ENCODE measurements at places on chromosomes 2 and 18.

DNA sequence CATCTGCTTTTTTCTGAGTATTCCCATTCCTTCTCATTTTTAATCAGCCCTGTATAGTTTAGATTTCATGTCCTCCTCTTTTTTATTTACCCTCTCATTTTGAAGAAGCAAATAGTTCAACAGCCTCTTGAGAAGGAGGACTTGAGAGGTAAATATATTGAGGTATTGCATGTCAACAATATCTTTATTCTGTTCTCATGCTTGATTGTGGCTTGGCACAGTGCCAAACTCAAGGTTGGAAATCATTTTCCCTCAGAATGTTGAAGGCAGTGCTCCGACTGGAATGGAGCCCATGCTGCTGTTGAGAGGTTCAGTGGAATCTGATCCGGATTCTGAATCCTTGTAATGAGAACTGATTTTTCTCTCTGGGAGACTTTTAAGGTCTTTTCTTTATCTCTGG is 31.0 kb upstream of the GALNT3 start:
- DNase-seq = no peak

DNA sequence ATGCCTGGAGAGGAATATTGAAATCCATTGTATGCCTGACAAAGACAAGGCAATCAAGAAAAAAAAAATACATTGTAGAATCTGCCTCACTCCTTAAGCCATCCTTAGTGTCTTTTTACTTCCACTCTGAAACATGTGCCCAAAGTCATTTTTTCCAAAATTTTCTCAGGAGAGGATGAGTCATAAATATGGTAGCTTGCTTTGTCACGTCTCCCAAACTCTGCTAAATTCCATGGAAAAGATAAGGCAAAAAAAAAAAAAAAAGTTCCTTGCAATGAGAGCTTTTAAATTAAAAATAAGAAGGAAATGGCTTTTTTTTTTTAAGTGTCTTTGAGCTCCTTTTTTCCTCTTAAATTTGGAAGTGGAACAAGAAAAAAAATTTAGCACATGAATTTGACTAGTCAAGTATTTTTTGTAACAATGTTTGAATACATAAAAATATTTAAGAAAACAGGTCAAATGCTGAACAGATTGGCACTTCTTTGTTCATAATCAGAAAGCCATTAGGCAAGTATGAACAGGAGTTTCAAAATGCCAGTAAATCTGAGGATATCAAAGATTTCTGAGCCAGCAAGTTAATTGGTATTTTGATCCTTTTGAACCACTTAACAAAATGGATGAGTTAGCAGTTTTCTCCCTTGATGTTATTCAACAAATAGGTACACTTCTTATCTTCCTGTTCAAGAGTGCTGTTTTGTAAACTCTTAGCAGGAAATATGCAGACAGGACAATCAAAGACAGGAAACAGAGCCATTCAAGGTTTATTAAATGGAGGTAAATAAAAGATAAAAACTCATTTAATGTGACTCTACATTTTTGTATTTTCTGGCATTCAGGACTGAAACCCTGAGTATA is 247.3 kb upstream of the SP5 start:
- DNase-seq = peak; percentile 19

DNA sequence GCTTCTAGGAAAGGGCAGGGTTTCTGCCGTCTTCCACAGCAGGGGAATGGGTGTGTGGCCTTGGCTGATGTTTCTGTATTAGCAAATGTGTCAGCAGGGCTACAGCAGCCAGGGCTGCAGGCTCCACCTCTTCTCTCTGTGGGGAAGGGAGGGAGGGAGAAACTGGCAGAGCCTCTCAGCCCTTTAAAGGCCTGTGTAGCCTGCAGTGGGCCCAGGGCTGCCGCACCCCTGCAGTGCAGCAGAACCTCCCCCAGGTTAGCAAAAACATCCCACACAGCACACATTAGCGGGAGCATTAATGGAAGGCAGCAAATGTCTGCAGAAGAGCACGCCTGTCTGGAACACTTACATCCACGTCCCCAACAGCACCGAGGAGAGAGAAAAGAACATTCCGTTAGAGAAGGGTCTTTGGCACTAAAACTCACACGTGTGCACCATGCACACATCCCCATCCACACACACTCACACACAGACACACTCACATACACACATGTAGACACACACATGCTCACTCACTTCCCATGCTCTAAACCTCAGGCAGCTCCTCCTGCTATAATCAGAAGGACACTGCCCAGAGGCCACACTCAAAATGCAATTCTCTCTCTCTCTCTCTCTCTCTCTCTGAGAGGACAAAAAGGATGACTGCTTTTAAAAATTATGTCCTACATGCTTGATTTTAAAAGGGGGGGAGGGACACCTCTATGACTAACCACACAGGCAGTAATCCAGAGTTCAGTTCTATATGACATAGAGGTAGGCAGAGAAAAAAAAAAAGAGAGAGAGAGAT is 24.1 kb downstream of the MRPL35 start:
- DNase-seq = no peak

DNA sequence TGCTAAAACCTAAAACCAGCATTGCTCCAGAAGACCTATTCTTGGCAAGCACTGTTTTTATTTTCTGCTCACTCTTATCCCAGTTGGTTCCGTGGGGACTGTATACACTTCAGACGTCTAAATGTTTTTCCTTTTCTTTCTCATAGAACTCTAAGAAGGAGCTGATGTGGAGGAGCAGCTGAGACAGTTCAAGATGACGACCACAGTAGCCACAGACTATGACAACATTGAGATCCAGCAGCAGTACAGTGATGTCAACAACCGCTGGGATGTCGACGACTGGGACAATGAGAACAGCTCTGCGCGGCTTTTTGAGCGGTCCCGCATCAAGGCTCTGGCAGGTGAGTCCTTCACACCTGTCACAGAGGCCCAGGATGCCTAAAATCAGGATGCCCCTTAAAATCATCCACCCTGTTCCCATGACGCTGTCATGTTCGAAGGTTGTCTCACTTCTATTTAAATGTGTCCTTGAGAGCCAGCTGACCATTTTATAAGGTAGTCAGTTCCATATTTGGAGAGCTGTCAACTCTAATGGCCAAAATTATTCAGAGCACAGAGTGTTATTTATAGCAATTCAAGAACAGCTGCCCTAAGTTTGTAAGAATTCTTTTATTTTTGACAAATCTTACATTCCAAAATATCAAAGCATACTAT is 70.2 kb downstream of the SPTBN1 start:
- no peak for DNase-seq

GRCh38 chr2:201908901-201909300 is 102.6 kb downstream of the CDK15 start:
- DNase-seq = no peak

DNA sequence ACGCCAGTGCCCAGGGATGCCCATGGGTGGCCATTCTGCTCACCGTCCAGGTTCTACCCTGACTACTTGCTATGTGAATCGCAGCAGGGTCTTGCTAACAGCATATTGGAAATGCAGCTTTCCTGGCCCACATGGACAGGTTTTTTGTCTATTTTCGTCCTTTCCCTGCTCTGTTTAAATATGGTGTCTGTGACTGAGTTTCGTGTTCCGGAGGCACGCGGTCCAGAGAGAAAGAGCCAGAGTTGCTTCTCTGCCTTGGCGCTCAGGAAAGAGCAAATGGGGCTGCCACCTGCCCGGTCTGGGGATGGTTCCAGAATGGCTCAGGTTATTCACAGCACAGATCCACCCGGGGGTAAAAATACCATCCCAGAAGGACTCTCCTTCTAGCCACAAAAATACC is 456.2 kb downstream of the BCL11A start:
- no peak for DNase-seq

GRCh38 chr2:907706-908105 is 42.9 kb upstream of the SNTG2 start:
- no peak for DNase-seq

DNA sequence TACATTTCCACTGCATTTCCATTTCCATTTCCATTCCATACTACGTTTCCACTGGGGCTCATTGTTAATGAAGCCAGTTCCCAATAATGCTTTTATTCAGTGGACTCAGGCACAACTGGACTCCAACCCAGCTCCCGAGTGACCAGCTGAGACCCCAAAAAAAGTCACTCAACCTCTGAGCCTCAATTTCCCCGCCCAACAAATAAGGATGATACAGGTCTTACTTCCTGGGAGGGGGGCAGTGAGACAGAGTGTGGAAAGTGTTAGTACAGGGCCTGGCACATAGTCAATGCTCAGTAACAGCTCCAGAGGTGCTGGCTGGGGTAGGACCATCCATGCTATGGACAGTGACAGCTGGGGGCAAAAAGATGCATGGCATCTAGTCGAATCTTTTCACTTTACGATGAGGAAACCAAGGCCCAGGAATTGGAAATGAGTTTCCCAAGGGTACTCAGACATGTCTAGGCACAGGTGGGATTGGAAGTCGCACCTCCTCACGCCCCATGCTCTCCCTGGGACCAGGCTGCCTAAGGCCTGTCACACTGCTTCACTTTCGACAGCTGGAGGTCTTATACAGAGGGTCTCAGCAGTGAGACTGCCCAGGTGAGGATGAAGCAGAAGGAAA is 226.5 kb downstream of the ANAPC1 start:
- DNase-seq = no peak

DNA sequence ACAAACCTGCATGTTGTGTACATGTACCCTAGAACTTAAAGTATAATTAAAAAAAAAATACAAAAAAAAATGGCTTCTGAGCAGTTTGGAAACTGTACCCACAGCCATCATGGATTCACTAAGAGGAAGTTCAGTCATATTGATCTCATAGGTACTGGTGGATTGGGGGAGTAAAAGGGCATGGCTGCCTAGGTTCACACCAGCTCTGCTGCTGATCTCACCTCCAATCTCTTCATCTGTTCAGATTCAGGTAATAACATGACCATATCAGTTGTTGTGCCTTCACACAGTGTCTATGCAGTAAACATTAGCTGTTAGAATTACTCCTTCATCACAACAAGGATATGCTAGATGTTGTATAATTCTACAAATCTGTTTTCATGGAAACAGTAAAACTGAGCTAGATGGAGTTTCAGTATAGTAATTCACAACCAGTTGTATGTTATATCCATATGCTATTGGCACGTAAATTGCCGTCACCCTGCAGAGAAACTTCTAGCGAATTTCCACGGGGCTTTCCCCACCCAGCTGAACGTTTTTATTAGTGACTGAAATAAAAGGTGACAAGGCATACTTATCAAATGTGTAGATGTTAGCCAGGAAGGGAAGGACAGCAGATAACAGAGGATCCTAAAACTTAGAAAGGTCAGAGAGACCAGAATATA is 59.3 kb upstream of the ITM2C start:
- DNase-seq = no peak

GRCh38 chr2:197179744-197180498 is 130.7 kb downstream of the ANKRD44 start:
- no peak for DNase-seq

DNA sequence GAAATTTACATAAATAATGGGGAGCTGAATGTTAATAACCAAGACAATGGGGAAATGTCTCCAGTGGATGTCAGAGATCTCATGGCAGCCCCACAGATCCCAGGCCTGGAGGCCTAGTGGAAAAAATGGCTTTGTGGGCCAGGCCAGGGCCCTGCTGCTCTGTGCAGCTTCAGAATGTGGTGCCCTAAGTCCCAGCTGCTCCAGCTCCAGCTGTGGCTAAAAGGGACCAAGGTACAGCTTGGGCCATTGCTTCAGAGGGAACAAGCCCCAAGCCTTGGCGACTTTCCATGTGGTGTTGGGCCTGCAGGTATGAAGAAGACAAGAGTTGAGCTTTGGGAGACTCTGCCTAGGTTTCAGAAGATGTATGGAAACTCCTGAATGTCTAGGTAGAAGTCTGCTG is 658.2 kb downstream of the NUP35 start:
- DNase-seq = no peak

- DNase-seq = no peak
Measured at GRCh38 chr2:173159791-173160463, 84.3 kb downstream of the MAP3K20 start.

DNA sequence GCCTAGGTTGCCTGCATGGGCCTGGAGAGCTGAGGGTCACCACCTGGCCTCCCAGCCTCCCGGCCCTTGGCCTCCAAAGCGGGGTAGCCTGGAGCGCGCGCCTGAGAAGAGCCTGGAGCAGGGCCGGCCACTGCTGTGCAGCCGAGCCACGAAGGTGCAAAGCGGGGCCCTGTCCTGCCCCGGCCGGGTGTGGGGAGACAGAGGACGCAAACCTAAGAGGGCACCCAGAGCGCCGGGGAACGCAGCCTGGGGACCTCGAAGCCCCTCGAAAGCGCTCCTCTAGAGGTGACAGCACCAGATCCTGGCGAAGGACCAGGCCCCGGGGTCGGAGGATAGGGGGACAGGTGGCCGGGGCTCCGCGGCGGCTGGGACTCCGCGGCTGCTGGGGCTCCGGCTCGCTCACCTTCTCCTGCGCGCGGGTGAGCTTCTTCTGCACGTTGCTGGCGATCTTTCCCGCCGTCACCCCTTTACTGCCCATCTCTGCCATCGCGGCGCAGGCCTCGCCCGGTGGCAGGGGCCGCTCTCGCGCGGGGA is 430 bp downstream of the BIN1 start:
- DNase-seq = no peak

DNA sequence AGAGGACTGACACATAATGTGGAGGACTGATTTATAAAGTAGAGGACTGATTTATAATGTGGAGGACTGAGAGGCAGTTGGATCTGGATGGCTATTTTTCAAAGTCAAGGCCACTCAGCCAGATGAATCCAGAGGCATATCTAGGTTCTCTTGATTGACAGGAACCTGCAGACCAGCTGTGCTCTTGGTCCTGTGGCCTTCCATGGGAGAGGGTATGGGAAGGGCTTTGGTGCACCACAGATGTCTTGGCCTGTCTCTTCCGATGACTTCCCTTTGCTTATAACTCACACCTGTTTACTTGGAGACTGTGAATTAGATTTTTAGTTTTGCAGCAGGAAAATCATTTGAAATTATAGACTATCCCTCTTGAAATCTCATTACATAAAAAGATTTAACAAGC is 32.3 kb downstream of the AGAP1 start:
- no peak for DNase-seq

DNA sequence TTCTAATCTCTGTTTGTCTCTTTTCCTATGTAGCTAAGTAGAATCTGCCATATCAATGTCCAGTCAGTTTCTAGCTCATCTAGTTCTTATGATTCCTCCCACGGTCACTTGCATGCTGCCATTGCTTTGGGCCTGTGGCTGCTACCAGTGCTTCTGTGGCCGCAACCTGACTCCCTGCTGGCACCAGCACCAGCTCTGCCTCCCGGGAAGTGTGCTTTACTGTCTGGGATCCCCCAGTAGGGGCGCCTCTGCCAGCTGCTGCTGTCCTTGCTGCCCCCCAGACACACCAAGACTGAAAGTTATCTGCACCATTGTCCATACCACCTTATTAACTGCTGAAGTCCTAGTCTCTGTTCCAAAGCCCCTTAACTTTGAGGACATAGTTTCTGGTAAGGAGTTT is 56.3 kb downstream of the RAPGEF4 start:
- no peak for DNase-seq

DNA sequence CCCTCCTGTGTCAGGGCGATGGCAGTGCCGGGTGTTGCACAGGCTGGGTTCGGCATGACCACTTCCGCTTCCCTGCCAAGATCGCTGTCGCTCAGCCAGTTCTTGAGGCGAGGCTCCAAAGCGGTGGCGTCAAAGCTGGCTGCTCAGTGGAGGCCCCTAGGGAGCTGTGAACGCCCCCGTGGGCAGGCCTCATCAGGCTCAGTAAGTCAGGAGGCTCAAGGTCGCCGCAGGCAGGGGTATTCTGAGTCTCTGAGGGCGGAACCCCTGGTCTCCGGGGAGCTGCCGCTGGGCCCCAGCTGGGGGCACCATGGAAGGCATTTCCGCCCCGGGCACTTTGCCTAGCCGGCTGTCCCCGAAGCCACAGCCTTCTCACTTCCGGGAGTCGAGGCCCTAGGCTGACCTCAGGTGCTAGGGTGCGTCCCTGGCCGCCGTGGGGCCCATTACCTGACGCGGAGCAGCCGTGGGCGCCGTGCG is 210.4 kb downstream of the SOCS6 start:
- DNase-seq = no peak
